ENCODE measurements at places on chromosomes 5 and 9. TPM values are rescaled to one million over a fixed set of nuclear protein-coding genes. Genes with fewer than 3 reads are reported as not detected.

MCIDAS gene
- total RNA-seq: 1.7 TPM

PTPRD gene
- 0.13 TPM for total RNA-seq

PLCXD3 gene
- total RNA-seq: 0.48 TPM

CDH10 gene
- total RNA-seq: 0.16 TPM

SNX30 gene
- total RNA-seq: 6.1 TPM

SV2C gene
- not detected for total RNA-seq

TPM2 gene
- total RNA-seq: 633 TPM

TAF1L gene
- total RNA-seq: not detected

IL4 gene
- total RNA-seq: not detected

IL3 gene
- not detected for total RNA-seq

LCN10 gene
- total RNA-seq: not detected

Data from A549 treated with DMSO at 1 μM for 4 hours (cell line).